ENCODE measurements at places on chromosomes 4 and X.

DNA sequence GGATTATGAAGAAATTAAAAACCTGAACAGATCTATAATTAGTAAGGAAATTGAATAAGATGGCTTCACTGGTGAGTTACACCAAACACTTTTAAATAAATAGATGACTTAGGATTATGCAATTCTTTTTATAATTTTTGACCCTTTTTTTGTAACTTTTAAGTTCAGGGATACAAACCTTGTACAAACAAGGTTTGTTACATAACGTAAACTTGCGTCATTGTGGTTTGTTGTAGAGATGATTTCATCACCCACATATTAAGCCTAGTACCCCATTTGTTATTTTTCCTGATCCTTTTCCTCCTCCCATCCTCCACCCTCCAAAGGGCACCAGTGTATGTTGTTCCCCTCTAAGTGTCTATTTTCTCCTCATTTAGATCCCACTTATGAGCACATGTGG is 75.7 kb downstream of the CPEB2 start:
- no peak for DNase-seq

GRCh38 chrX:150357790-150358189 is 5.3 kb upstream of the MAMLD1 start:
- no peak for DNase-seq

DNA sequence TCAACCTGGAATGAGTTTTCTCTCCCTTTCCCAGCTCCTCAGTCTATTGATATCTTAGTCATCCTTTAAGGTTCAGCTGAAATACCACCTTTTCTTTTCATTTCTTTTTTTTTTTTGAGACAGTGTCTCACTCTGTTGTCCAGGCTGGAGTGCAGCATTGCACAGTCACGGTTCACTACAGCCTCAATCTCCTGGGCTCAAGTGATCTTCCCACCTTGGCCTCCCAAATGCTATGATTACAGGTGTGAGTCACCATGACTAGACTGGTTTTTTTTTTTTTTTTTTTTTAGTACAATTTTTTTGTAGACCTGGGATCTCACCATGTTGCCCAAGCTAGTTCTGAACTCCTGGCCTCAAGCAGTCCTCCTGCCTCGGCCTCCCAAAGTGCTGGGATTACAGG is 28.9 kb downstream of the AFF1 start:
- no peak for DNase-seq

GRCh38 chr4:98656443-98656842 is 2.0 kb downstream of the TSPAN5 start:
- no peak for DNase-seq

DNA sequence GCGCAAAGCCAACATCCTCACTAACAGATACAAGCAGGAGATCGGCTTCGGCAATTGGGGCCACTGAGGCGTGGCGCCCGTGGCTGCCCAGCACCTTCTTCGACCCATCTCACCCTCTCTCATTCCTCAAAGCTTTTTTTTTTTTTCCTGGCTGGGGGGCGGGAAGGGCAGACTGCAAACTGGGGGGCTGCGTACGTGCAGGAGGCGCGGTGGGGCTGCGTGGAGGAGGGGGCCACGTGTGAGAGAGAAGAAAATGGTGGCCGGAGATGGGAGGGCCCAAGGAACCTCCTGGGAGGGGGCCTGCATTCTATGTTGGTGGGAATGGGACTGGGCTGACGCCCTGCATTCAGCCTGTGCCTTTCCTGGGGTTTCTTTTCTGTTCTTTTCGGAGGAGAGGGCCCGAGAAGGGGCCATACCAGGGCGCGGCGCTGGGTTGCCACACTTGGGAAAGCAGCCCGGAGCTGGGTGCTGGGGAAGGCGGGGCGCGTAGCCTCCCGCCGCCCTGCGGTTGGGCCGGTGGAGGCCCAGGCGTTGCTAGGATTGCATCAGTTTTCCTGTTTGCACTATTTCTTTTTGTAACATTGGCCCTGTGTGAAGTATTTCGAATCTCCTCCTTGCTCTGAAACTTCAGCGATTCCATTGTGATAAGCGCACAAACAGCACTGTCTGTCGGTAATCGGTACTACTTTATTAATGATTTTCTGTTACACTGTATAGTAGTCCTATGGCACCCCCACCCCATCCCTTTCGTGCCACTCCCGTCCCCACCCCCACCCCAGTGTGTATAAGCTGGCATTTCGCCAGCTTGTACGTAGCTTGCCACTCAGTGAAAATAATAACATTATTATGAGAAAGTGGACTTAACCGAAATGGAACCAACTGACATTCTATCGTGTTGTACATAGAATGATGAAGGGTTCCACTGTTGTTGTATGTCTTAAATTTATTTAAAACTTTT is 4.5 kb downstream of the MID1IP1 start:
- DNase-seq = peak; percentile 68

GRCh38 chr4:139469216-139469615 is 15.3 kb downstream of the RAB33B start:
- no peak for DNase-seq

GRCh38 chr4:86587381-86588140 is 6.6 kb upstream of the PTPN13 start:
- DNase-seq = no peak

DNA sequence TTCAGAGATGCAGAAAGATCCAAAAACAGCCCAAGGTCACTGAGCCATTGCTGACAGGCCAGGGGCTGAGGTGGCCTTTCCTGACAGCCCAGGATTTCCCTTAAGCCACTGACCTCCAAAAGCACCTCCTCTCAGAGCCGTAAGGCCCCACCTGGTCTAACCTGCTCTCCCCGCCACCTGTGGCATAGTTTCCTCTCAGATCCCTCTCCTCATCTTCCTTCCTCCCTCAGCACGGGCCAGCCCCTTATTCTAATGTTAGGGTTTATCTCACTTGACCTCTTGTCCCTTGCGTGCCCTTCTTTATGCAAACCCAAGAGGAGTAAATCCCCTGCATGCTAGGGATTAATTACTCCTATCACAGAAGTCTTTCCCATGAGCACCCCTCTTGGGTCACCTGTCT is 113.0 kb downstream of the RBM47 start:
- DNase-seq = no peak
